ENCODE measurements at places on chromosomes 16 and 17.

DNA sequence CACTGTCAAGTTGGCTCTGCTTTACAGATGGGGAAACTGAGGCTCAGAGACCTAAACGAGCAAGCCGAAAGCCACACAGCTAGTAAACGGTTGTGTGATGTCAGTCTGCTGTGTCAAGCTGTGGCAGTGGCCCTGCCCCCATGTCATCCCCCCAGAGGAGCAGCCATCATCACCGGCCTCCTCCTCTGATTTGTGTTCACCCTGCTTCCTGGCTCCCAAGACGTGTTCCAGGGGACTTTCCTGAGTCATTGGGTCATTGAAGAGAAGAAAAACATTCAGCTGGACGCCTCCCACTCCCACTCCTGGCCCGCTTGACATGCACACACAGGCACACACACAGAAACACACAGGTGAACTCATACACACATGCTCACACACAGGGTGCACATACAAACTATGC lies 54.0 kb upstream of the CIBAR2 start:
- DNase-seq, result no peak

DNA sequence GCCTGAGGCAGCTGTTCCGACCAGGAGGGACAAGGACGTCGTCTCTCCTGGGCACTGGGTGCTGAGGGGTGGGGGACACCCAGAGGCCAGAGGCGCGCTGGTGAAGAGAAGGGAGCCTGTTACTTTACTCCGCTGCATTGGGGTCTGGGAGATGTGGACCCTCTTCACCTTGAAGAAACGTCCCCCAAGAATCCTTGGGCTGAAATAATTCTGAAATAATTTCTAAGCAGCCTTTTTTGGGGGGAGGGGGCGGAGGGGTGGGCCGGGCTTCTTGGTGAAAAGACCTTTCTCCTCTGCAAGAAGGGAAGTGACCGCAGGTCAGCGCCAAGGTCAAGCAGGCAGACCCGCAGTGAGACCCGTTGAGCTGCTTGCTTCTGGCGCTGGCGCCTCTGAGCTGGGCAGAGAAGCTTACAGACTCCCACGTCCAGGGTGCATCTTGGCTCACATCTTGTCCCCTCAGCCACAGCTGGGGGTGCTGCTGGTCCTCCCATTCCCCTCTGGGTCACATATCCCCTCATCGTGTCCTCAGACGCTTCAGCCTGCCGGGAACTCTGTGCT lies 1.1 kb downstream of the SYT17 start:
- no peak for DNase-seq

DNA sequence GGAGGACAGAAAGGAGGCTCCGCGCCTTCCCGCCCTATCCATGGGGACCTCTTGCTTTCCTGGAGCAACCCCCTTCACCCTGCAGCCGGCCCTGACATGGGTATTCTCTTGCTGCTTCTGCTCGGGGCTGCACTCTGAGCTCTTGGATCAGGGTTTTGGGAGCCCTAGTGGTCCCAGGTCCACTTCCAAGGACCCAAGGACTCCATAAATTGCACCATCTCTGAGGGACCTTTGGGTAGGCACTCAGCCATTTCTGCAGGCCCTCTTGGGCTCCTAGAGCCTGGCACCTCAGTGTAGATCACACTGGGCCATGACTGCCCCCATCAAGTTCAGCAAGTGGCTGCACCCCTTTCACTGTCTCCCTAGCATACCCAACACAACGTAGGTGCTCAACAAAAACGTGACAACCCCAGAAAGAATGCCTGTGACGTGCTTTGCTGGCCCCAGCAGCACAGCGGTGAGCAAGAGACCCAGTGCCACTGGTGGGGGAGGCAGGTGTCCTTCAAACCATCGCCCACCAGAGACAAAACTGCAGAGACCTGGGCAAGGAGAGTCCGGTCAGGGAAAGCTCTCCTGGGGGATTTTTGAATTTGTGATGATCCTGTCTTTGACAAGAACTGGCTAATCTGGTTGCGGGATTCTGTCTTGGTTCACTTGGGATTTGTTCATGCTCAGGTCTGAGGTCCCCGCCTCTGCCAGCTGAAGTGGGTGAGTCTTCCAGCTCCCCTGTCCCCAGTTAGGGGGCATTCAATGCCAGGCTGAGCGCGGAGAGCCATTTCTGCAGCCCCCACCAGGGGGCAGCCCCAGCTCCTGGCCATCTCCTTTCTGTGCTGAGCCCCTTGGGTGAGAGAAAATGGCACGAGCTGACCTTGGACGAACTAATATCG lies 2.5 kb upstream of the RAB11FIP4 start:
- DNase-seq, result peak; percentile 87

- DNase-seq, result no peak
Measured at GRCh38 chr17:67054011-67054591, 9.7 kb downstream of the CACNG1 start.

- no peak for DNase-seq
Measured at GRCh38 chr17:34578656-34579016, 746 bp upstream of the TMEM132E start.

DNA sequence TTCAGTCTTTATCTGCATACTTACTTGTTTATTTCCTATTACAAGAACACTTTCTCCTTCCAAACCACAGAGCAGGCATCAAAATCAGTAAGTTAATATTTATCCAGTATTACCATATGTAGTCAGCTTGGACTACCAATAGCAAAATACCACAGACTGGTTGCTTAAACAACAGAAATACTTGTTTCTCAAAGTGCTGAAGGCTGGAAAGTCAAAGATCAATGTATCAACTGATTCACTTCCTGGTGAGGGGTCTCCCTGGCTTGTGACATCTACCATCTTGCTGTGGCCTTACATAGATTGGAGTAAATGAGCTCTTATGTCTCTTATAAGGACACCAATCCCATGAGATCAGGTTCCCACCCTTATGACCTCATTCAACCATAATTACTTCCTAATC lies 2.6 kb downstream of the STXBP4 start:
- no peak for DNase-seq

DNA sequence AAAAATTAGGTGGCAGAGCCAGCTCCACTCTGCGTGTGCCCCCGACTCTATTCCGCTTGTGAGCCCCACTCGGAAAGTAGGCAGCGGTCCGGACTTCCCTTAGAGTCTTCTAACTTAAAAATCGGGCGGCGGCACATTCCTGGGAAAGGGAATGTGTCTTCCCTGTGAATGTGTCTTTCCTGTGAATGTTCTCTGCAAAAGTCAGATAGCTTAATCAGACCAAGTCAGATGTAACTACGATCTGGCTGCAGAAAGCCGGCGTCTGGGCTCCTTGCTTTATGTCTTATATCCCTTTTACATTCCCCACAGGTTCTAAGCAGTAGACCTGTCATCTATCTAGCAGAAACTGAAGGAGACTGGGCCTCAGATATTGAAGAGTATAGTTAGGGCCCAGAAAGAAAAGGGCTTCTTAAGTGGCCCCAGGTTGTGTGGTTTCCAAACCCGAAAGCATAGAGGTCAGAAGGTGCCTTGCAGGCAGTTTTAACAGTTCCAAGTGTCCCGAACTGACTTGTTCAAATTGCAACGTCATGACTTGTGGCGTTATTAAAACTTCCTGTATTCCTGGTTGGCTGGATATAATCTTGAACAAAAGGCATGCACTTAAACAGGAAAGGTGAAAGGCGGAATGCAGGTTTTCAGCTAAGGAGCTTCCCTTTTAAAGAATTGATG lies 601 bp downstream of the PHKB start:
- peak; percentile 28 for DNase-seq

DNA sequence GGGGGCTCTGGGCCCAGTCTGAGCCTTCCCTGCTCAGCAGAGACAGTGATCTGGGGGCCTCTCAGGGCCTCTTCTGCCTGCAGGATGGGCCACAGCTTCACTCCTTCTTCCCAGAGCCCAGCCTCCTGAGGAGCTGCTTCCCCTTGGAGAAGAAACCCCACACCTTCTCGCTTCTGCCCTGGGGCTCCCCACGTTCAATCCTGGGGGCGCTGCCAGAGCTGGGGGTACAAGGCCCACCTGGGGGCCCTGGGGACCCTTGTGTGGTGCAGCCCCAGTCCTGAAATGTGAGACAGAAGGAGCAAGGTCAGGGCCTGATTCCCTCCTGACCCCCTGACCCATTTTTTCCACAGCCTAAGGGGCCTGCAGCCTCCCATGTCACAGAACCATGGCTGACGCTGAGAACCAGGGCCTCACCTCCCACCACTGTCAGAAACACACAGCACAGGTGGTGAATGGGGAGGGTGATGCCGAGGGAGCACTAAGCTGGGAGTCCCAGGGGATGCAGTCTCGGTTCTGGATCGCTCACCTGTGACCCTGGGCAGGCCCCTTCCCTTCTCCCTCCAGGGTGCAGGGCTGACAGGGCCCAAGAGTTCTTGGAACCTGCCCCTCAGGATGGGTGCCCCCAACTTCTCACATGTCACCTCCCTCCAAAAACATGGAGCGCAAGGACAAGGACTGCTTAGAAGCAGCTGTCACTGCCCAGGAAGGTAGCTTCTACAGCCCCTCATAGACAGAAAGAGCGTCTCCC lies 21.6 kb upstream of the MPO start:
- DNase-seq, result no peak

DNA sequence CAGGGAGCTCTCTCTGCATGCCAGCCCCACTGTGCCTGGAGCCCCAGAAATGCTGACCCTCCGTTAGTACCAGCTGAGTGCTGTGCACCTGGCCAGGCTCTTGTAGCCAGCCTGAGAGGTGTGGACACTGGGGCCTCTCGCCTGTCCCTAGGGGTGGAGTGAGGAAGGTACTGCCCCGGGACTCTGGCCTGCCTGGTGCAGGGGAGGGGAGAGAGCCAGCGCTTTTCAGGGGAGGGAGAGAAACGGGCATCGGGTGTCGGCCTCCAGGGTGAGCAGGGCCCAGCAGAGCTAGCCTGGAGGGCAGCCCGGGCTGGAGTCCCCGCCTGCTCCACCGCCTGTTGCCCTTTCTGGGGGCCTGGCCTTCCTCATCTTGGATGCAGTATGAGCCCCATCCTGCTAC lies 13.1 kb downstream of the MAP2K3 start:
- no peak for DNase-seq

- DNase-seq, result no peak
Measured at GRCh38 chr16:49010396-49010795, 271.2 kb downstream of the CBLN1 start.
